DMS153 (cell line): ENCODE measurements at places on chromosomes 7 and 10.

GRCh38 chr10:79007421-79008319 is 61.1 kb upstream of the ZMIZ1 start:
- no peak for DNase-seq

DNA sequence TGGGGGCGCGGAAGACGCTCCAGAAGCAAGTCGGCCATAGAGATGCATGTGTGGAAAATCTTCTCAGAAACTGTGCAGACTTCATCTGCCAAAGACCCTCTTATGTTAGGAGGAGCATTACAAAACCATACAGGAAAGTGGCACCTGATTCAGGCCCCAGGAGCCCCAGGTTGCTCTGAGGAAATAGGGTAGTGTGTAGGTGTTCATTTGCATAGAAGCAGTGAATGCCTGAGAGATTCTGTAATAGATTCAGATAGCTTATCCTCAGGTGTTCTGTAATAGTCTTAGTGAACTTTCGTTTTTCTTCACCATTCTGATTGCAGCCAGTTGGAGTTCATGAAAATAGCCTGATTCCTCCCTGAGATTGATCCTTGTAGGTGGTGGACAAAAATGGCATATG is 106.4 kb upstream of the GJD4 start:
- no peak for DNase-seq

DNA sequence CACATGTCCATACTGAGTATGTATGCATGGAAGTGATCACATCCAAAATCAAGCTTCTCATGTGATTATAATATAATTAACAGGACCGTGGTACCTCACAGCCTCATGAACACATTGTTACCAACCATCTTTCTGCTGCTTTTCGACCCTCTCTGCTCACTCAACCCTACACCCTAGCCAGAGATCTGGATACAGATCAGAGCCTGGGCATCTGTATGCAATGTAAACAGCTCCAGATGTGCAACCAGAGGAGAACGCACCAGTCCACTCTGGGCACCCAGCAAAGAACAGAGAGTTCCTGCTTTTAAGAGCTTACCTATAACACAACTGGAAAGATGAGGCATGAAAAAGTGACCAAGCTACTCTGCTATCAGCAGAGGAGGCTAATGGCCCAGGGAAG is 145.1 kb downstream of the FGFR2 start:
- DNase-seq: no peak

GRCh38 chr10:112811741-112812551 is 138.1 kb upstream of the TCF7L2 start:
- DNase-seq: no peak

DNA sequence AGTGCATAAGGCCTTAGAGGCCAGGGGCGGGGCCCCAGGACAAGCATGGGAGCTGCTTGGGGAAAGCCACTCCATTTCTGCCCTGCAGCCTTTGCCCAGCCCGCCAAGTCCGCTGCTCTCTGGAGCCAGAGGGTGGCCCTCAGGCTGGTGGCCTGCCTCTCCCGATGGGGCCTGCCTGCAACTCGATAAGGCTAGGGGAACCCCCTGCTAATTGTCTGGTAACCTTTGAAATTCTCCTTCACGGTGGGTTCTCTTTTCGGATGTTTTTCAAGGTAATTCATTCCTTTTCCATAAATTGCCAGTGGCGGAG is 94.9 kb downstream of the ZMIZ1 start:
- no peak for DNase-seq

- no peak for DNase-seq
Observed at GRCh38 chr7:46580766-46581165, 659.7 kb upstream of the IGFBP3 start.

DNA sequence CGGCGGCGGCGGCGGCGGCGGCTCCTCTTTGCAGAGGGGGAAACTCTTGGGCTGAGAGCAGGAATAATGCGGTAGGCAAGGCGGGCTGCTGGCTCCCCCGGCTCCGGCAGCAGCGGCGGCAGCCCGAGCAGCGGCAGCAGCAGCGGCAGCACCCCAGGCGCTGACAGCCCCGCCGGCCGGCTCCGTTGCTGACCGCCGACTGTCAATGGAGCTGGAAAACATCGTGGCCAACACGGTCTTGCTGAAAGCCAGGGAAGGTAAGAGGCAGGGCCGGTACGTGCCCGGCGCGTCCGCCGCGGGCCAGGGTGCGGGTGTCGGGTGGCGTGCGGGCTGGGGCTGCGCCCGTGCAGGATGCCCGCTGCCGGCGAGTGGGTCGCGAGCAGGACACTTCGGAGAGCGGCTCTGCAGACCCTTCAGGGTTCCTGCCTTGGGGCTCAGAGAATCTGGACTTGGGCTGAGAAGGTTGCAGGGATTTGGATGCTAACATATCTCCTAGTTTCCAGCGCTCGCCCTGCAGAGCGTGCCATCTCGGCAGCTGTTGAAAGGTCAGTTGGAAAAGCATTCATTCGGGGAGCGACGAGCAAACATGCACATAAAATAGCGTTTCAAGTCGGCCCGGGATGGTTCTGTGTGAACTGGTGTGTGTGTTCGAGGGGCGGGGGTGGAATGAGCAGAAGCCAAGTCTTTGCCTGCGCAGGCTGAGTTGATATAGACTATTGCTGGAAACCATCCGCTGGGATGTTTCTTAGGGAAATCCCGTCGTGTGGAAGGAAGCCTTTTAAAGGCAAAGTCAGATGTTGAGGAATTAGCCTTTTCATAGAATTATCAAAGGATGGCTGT is 562 bp downstream of the GRK5 start:
- no peak for DNase-seq

DNA sequence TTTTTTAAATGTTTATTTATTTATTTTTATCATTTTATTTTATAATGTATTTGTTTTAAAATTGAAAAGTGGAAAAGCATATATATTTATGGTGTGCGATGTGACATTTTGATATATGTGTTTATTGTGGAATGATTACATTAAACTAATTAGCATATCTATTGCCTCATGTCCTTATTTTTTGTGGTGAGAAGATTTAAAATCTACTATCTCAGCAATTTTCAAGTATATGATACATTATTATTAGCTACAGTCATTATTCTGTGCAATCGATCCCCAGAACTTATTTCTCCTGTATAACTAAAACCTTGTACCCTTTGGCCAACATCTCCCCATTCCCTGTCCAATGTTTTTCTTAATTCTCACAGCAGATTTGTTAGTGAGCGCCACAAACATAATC is 115.6 kb upstream of the SHH start:
- DNase-seq: no peak

GRCh38 chr7:6258440-6259182 is 13.8 kb downstream of the CYTH3 start:
- DNase-seq: no peak

DNA sequence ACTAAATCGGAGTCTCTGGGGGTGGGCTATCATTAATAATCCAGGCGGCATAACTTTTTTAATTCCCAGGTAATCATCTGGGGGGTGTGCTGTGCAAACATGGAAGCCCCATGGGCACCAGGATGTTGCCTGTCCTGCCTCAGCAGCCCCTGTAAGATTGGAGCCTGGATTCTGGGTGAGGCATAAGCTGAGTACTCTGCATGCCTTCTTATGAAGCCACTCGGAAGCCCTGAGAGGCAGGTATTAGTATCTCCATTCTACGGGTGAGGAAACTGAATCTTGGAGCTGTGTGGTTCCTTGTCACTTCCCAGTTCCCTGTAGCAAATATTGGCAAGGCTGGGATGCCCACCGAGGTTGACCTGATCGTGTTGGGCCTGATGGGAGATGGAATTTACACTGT is 7.4 kb upstream of the OPN4 start:
- no peak for DNase-seq

DNA sequence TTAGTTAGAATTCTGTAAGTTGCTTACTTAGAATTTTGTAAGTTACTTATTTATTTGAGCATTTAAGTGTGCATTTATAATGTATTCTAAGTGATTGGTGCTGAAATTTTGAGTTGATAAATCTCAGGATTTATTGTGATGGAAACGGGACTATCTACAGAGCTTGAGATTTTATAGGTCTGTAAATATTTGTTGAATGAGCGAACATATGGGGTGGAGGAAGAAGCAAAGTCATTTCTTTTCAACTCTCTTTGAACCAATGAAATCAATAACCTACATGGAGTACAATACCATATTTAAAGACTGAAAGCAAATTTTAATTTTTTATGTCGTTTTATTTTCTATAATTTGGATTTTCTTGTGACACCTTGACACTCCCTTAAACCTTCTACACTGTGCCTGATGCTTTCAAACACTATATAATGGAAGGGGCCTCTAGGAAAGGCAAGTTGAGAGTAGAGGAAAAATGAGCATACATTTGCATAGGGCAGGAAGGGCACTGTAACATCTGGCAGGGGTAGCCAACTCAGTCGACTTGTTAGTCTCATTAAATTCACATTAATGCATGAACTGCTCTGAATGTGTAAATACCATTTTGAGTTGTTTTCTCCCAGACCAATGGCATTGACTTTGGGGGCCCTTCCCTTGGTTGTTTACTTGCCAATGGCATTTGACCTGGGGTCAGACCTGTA is 204.2 kb downstream of the DYNC1I1 start:
- DNase-seq: peak; percentile 27

DNA sequence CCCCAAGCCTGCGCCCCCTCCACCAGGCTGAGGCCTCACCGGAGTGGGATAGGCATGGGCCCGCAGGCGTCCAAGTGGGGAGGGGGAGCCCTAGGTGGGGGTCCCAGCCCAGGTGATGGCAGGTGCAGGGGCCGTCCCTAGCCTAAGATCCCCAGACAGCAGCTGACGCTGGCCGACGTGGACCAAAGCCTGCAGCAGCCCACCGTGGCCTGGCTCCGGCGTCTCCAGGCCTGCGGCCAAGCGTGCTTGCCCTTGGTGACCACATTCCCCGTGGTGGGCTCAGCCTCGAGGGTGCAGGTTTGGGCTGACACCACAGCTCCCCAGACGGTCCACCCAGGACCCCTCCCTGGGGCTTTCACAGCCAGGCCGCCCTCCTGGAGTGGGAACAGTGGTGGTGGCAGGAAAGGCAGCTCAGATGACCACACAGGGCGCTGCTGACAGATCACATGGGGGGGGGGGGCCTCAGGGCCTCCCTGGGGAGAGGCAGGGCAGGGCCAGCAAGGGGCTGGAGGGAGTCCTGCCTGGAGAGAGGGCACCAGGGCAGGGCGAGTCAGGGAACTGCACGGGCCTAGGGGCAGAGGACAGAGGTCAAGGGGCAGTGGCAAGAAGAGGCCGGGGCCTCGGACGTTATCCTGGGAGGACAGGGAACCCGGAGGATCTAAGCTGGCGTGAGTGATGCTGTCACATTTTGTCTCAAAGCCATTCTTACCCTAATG is 767 bp upstream of the ADAM8 start:
- no peak for DNase-seq

GRCh38 chr7:36011588-36011965 is 141.5 kb upstream of the EEPD1 start:
- no peak for DNase-seq
